Mammary epithelial cell (primary cell): ENCODE measurements at places on chromosomes 11 and 22. TPM values are rescaled to one million over a fixed set of nuclear protein-coding genes. Genes with fewer than 3 reads are reported as not detected.

Gene CBLIF
- total RNA-seq = not detected in 2 replicates

Gene OR6T1
- not detected in 2 replicates for total RNA-seq

Gene CEP126
- total RNA-seq = 2.2 TPM

Gene IGSF9B
- total RNA-seq = 0.33 TPM

Gene MFNG
- total RNA-seq = 3.5 TPM

Gene KRTAP5-8
- total RNA-seq = not detected in 2 replicates

Gene NPAS4
- under 0.01 TPM for total RNA-seq

Gene SCN4B
- 6.5 TPM for total RNA-seq

Gene TREH
- not detected in 2 replicates for total RNA-seq

Gene INPP5J
- total RNA-seq = 2.0 and 2.7 TPM in 2 replicates

Gene OR10A2
- not detected in 2 replicates for total RNA-seq

Gene MMP27
- not detected for total RNA-seq

Gene AGBL2
- total RNA-seq = 2.0 and 2.3 TPM in 2 replicates

Gene PHRF1
- 20.8 TPM for total RNA-seq

Gene PGA5
- total RNA-seq = not detected

Gene OVOL1
- total RNA-seq = 2.7 TPM

Gene APOA5
- not detected in 2 replicates for total RNA-seq

Gene SLC5A1
- 0.17 TPM for total RNA-seq

Gene TMA7B
- total RNA-seq = not detected

Gene P4HA3
- 0.56 and 1.4 TPM in 2 replicates for total RNA-seq

Gene CNTF
- 1.7 and 3.0 TPM in 2 replicates for total RNA-seq

Gene MS4A14
- not detected for total RNA-seq

Gene CARNS1
- total RNA-seq = 0.33 TPM
